Endothelial cell of coronary artery (primary cell): ENCODE measurements at places on chromosomes 6 and 20. TPM values are rescaled to one million over a fixed set of nuclear protein-coding genes. Genes with fewer than 3 reads are reported as not detected.

The ZNF184 gene
- total RNA-seq, result 5.6 and 7.3 TPM in 2 replicates

The BFSP1 gene
- total RNA-seq, result 2.8 and 3.2 TPM in 2 replicates

The GCNT2 gene
- total RNA-seq, result 3.0 and 7.2 TPM in 2 replicates

The CLDN20 gene
- not detected in 2 replicates for total RNA-seq

The KIAA0408 gene
- total RNA-seq, result not detected in 2 replicates

The KIF25 gene
- total RNA-seq, result not detected in 2 replicates

The TNFRSF6B gene
- 10.2 and 60.2 TPM in 2 replicates for total RNA-seq

The EPPIN gene
- total RNA-seq, result not detected in 2 replicates

The NHSL1 gene
- total RNA-seq, result 16.1 and 21.8 TPM in 2 replicates

The ARMH2 gene
- total RNA-seq, result not detected in 2 replicates

The CALHM5 gene
- total RNA-seq, result 8.4 and 8.5 TPM in 2 replicates

The MOCS1 gene
- total RNA-seq, result 9.3 and 14.7 TPM in 2 replicates

The SEMG1 gene
- not detected in 2 replicates for total RNA-seq

The UNC5CL gene
- total RNA-seq, result under 0.01 TPM in 1 of 2 replicates, not detected in the other

The SLCO4A1 gene
- 3.1 and 3.8 TPM in 2 replicates for total RNA-seq

The ZNF831 gene
- not detected in 2 replicates for total RNA-seq

The GPR63 gene
- total RNA-seq, result 0.09 and 0.19 TPM in 2 replicates

The OPRL1 gene
- 1.3 and 2.6 TPM in 2 replicates for total RNA-seq

The GPX5 gene
- total RNA-seq, result not detected in 2 replicates

The RIMS1 gene
- total RNA-seq, result 0.09 and 14.0 TPM in 2 replicates

The HSP90AB1 gene
- total RNA-seq, result 710 and 741 TPM in 2 replicates

The BTN1A1 gene
- total RNA-seq, result not detected in 2 replicates

The FAM110A gene
- total RNA-seq, result 2.5 TPM in 2 replicates

The CHMP4B gene
- total RNA-seq, result 42.4 and 50.4 TPM in 2 replicates

The BPI gene
- not detected in 2 replicates for total RNA-seq
